T-helper 2 cell (primary cell): ENCODE measurements at places on chromosomes 3 and 15.

- DNase-seq = no peak
Measured at GRCh38 chr15:84953136-84953535, 28.5 kb upstream of the PDE8A start.

GRCh38 chr3:115323380-115323779, 176.3 kb upstream of the ZBTB20 start:
- DNase-seq = no peak

DNA sequence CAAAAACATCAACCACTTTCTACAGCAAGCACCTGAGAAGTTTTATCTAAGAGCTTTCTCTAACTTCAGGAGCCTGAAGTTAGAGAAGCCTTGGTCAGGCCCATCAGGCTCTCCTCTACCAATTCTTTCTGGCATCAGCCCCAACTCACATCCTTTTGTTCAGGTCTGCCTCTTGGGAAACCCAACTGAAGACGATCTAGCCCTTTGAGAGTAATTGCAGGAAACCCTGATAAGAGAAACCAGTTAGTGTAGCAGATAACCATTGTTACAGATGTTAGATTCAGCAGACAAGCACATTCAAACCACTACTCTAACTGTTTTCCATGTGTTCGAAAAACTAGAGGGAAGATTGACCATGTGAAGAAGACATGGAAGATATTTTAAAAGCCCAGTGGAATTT, 27.0 kb upstream of the DYNC1LI1 start:
- no peak for DNase-seq

DNA sequence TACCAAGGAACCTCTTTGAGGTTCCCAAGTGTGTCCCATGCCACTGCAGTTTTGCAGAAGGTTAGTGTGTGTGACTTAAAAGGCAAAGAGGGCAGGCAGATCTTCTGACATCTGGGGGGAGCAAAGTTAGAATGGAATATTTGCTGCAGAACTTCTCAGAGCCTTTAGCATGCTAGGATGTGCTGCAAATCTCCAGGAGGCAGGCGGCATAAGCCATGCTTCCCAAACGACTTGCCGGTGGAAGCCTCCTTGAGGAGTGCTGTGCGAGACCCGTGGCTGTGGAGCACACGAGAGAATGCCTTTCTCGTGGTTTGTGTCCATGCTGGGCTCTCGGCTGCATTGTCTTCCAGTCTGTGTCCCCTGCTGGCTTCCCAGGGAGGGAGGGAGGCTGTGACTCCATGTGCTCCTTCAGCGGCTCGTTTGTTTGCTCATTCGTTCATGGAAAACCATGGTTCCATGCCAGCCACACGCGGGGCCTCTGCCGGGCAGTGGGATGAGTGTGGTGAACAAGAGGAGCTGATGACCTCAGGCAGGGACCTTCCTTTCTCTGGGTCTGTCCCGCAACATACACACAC, 13.8 kb downstream of the HDAC11 start:
- no peak for DNase-seq

- DNase-seq = no peak
Measured at GRCh38 chr3:31575448-31575847, 42.7 kb downstream of the STT3B start.

DNA sequence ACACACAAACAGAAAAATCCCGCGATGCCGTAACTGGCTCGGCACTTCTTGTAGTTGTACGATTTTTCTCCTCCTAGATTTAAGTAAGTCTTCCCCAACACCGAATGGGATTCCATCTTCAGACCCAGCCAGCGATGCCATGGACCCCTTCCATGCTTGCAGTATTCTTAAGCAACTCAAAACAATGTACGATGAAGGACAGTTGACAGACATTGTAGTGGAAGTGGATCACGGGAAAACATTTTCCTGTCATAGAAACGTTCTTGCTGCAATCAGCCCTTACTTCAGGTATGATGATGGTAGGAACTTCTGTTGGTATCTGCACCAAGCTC, 763 bp downstream of the KBTBD8 start:
- no peak for DNase-seq

DNA sequence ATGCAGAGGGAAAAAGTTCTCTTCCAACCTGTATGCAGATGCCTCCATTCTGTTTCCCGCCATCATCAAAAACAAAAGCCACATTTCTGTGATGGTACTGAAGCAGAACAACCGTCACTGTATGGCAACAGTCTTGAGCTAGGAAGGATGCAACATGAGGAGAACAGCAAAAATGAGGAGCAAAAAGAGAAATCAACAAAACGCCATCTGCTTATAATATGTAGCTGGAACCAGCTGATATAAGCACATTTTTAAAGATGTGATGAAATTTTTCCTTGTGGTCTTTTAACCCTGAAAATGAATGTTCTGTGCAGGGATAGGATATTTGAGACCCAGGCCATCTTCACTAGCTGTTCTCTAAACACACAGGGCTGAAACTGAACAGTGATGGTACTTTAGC, 287.0 kb downstream of the ZIC4 start:
- DNase-seq = no peak

DNA sequence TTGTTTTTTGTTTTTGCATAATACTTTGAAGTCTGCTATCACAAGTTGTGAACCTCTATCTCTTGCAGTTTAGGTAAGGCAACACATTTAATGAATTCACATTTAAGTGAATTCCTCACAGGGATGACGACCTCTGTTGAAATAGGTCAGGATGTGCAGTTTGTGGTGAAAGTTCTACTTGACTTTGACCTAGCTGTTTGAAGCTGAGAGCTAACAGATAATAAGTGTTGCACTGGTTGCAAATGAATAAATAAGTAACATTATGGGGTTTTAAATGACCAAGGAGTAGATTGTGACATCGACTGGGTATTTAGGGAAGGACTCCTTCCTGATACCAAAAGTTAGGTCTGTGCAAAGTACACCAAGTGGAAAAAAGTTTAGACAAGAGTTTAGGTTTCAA, 23.9 kb downstream of the NIT2 start:
- no peak for DNase-seq

GRCh38 chr3:33795856-33796536, 2.4 kb upstream of the PDCD6IP start:
- no peak for DNase-seq

GRCh38 chr3:141686466-141687291, 51.4 kb upstream of the RNF7 start:
- no peak for DNase-seq

GRCh38 chr15:88802250-88802990, 816 bp upstream of the ACAN start:
- no peak for DNase-seq

- no peak for DNase-seq
Measured at GRCh38 chr3:38989917-38990510, 61.7 kb downstream of the SCN11A start.

GRCh38 chr3:177102553-177102952, 94.7 kb downstream of the TBL1XR1 start:
- DNase-seq = no peak

DNA sequence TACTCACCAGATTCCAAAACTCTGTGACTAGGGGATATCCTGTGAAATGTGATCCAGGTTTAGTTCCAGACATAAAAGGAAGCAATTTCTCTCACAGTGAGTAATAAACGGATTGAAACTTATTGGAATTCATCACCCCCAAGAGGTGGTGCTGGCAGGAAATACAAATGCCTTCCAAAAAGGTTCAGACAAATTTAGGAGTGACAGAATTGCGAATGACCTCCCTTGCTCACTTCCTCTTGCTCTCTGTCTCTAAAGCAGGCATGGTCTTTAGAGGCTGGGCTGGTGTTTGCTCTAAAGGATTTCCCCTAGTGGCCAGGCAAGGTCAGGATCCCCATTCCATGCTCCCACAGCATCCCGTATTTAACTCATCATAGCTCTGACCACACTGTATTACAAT, 449.4 kb upstream of the PPP2R3A start:
- DNase-seq = no peak

GRCh38 chr3:24258260-24258659, 236.4 kb downstream of the THRB start:
- no peak for DNase-seq

- DNase-seq = no peak
Measured at GRCh38 chr3:38006445-38006995, 15.9 kb downstream of the VILL start.

DNA sequence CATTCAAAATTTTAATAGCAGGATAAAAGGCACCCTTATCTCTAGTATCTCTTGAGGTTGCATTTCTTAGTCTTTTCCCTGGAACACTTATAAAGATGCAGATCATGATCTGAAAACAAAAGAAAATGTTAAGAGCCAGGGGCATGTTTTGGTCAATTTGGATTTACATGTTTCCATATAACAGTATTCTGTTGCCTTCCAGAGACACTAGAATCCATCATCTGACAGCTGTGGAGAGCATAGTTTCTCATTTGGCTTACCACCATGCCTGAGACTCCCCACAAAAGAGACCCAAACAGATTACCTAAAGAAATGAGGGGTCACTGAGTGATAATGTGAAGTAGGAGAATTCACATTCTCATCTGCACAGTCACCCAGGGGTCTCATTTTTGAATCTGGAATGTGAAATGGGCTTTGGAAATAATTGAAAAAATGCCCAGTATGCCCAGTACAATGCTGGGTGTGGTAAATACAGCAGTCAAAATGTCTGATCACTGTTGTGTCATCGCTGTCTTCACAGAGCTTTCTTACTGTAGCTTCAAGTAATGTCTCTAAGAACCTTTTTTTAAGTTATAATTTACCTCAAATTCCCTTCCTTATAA, 79.9 kb upstream of the ZBTB20 start:
- DNase-seq = no peak

- no peak for DNase-seq
Measured at GRCh38 chr3:157285141-157285540, 125.2 kb upstream of the CCNL1 start.

DNA sequence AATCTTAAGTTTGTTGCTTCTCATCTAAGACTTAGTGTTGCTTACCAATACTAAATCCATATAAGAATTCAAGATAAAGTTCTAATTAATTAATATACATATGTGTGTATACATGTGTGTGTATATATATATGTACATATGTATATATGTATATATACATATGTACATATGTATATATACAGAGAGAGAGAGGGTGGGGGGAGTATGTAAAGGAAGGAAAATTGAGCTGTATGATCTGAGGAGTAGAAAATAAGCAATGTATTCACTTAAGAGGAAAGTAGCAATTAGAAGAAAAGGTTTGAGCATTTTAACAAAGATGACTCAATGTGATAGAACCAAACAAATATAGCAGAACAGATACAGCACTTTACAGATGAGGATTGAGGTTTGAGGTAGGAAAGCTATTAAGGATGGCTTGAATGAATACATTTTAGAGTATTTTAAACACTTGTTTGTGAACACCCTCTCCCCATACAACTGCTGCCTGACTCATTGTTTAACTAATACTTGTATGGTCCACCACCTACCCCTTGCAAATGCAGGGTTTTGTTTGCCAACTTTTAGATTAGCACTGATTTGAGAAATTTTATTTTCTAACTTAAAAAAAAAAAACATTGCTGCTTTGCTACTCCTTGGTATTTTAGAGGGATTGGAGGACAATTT, 681.1 kb upstream of the CADM2 start:
- DNase-seq = no peak

GRCh38 chr3:492586-493316, 296.2 kb downstream of the CHL1 start:
- DNase-seq = no peak

DNA sequence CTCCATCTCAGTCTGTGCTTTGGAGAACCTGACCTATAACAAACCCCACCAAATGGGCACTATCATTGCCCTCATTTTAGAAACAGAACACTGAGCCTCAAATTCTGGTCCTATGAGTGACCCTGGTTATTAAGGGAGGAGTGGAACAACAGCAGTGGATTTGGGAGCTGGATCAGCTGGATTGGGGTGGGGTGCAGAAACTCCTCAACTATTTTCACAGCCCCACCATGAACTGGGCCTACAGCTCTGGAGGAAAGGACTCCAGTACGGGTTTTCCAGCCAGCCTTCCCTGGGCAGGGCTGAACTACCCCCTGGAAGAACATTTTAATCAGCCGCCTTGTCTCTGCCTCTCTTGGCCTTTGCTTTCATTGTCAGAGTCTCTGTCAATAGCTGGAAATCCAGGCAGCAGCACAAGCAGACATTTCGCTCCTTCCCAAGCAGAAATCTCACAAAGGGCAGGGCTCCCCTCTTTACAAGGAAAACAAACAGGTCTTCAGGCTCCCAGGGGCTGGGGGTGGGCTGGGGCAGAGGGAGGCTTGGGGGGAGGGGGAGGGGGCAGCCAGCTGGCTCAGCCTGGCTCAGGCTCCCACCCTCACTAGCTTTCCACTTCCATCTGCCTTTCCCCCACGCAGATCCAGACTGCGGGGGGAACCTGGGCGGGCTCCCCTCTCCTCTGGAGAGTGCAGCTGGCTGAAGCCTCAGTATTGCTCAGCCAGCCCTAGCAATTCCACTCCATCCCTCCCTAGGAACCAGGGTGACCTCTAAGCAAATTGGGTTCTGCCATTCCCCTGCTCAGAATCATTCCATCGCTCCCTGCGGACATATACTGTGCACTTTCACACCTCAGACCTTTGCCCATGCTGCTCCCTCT, 13.7 kb upstream of the TLE3 start:
- DNase-seq = no peak

- no peak for DNase-seq
Measured at GRCh38 chr3:155948476-155948875, 78.0 kb downstream of the GMPS start.

- no peak for DNase-seq
Measured at GRCh38 chr15:58357529-58358476, 74.0 kb upstream of the LIPC start.

DNA sequence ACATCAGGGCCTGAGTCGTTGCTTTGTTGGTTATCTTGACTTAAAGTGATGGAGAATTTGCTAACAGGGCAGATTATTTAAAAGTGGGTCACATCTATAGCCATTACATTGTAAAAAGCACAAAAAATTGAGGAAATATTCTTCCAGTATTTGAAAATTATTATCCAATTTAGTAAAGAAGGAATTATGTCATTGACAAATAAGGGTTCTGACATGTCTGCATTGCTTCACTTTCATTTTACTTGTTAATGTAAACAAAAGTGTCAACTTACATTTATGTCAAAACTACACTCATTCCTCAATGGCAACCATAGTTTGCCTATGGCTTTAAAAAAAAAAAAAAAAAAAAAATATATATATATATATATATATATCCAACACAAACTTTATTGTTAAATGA, 3.4 kb upstream of the PARP14 start:
- no peak for DNase-seq

- DNase-seq = no peak
Measured at GRCh38 chr3:172359231-172359630, 89.0 kb downstream of the GHSR start.

GRCh38 chr15:63449731-63450130, 54.7 kb upstream of the USP3 start:
- no peak for DNase-seq

- no peak for DNase-seq
Measured at GRCh38 chr3:100027321-100027720, 87.0 kb downstream of the FILIP1L start.

DNA sequence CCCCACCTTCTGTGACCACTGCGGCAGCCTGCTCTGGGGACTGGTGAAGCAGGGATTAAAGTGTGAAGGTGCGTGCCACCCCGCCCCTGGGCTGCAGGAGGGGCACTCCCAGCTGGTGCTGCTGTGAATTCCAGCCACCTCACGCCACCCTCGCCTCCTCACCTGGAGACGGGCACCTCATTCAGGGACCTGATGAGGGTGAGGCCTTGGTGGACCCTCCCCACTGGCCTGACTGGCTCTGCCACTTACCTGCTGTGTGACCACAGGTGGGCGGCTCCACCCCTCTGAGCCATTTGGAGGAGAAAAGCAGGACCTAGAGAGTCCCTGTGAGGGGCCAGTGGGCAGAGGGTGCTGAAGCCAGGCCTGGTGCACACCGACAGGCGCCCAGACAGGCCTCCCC, 22.5 kb downstream of the PRKCD start:
- DNase-seq = no peak

- DNase-seq = no peak
Measured at GRCh38 chr15:85527895-85528294, 147.5 kb downstream of the AKAP13 start.

- DNase-seq = no peak
Measured at GRCh38 chr3:15287565-15288330, 44.6 kb downstream of the SH3BP5 start.
